ENCODE measurements at places on chromosomes 16 and 17. TPM values are rescaled to one million over a fixed set of nuclear protein-coding genes. Genes with fewer than 3 reads are reported as not detected.

DNA sequence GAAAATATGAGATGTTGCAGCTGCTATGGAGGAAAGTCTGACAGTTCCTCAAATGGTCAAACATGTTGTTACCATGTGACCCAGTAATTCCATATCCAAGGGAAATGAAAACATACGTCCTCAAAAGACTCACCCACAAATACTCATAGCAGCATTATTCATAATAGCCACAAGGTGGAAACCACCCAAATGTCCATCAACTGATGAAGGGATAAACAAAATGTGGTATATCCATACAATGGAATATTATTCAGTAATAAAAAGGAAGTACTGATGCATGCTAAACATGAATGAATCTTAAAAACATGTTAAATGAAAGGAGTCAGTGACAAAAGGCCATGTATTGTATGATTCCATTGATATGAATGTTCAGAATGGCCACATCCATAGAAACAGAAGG lies 140.2 kb downstream of the PITPNC1 start:
- no peak for DNase-seq

GRCh38 chr16:67922740-67923139 lies 8.9 kb downstream of the CTRL start:
- DNase-seq: no peak

DNA sequence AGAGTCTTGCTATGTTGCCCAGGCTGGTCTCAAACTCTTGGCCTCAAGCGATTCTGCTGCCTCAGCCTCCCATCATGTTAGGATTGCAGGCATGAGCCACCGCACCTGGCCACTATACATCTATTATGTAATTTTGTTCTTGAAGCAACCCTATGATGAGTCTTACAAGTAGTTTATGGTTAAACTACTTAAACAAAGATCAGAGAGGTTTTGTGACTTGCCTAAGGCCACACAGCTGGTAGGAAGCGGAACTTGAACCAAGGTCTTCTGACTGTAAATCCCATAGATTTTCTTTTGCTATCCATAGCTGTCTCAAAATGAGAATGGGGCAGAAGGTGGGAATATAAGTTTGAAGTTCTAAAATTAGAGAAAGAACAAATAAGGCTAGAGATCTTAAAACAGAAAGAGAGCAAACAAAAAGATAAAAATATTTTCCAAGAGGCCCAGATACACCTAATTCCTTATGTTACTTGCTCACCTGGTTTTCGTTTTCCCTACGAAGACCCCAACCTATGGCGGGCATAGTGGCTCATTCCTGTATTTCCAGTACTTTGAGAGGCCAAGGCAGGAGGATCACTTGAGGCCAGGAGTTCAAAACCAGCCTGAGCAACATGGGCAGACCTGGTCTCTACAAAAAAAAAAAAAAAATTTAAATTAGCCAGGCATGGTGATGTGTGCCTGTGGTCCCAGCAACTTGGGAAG lies 32.4 kb downstream of the VWA3A start:
- no peak for DNase-seq

- no peak for DNase-seq
These were observed 145.9 kb downstream of the CDH8 start for GRCh38 chr16:61890386-61890785.

DNA sequence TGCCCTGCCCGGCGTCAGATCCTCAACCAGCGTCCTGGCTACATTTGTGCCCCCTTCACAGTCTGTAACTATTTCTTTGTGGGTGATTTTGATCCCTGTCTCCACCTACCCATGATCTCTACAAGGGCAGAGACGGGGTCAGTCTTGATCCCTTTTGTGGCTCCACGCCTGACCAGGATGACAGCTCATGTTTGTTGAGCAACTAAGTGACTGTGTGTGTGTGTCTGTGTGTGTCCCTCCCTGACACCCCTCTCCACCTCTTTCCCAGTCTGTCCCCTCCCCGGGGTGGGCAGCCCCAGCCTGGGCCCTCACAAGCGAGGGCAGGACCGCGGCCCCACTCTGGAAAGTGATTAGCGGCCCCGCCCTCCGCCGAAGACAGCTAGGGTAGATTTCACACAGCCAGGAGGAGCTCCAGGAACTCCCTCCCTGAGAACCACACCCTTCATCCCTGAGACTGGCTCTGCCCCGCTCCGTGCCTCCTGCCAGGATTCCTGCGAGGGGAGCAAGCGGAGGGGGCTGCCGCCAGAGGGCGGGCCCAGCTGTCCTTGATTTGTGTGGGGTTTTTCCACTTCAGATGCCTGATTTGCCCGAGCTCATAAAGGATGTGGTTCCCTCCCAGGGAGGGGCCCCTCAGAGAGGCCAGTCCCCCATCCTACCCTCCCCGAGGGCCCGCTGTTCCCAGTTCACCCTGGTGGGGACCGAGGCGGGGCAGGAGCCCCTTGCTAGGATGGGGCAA lies 5.3 kb upstream of the HS3ST6 start:
- no peak for DNase-seq

GRCh38 chr17:75925103-75925502 lies 15.7 kb downstream of the FBF1 start:
- DNase-seq: no peak

- DNase-seq: peak; percentile 80
These were observed 7.3 kb downstream of the FMNL1 start for GRCh38 chr17:45228763-45229539.

DNA sequence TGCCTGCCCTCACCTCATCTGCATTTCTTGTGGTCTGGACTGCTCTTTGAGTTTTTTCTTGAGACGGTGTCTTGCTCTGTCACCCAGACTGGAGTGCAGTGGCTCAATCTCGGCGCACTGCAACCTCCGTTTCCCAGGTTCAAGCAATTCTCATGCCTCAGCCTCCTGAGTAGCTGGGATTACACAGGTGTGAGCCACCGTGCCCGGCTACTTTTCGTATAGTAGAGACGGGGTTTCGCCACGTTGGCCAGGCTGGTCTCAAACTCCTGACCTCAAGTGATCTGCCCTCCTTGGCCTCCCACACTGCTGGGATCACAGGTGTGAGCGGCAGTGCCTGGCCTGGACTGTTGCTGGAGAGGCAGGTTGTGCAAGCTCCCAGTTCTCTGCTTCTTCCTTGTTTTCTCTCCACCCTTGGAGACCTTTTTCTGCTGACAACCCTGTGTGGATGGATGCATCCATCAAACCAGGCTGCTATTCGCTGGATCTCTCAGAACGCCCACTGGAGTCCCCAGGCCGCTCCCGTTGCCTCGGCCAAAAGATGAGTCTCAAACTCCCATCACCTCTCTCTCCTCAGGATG lies 22.7 kb upstream of the DBNDD1 start:
- DNase-seq: no peak

DNA sequence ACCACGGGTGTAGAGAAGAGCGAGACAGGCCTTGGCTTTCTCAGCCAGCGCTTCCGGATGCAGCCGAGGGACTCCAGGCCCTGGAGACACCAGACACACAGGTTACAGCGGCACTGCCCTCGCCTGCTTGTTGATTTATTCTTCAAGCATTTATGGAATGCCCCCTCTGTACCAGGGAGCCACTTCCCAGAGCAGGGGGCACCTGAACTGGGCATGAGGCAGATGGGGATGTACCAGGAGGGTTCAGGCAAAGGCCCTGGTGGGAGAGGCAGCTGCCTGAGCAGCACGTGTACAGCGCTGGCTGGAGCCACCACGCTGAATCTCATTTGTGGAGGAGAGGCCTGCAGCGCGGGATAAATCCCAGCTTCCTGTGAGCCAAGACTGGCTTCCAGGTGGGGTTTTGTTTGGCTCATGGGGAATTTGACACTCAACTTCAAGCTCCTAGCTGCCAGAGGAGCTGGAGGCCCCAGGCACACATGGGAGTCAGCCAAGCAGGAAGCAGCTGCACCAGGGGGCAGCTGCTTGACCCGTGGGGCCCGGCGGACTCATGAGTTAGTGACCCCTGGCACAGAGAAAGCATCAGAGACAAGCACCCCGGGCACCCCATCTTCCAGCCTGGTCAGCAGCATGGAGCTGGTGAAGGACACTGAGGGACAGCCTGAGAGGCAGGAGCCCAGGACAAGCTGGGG lies 59.7 kb downstream of the IL21R start:
- DNase-seq: no peak

DNA sequence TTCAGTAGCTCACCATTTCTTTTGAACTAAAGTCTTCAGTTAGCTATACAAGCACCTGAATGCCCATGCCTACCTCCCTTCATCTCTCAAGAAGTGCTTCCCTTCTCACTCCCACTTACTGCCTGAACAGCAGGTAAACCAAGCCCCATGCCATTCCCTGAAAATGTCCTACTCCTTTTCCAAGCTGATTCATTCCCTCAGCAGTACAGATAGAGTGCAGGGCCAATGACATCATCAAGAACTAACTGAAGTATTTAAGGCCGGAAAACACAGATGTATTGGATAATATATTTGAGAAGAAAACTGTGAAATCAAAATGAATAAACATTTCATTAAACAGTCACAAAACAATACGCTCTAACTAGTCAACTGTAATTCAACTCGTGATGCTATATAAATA lies 478.8 kb upstream of the CDH11 start:
- DNase-seq: no peak

DNA sequence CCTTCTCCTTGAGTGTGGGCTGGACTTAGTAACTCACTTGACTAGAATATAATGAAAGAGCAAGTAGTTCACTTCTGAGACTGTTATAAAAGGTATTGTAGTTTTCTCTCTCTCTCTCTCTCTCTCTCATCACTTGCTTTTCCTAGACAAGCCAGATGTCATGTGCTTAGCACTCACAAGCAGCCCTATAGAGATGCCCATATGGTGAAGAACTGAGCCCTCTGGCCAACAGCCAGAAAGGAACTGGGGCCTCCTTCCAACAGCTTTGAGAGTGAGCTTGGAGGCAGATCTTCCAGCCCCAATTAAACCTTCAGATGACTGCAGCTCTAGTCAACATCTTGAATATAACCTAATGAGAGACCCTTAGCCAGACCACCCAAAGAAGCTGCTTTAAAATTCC lies 440.5 kb downstream of the GRIN2A start:
- DNase-seq: no peak

DNA sequence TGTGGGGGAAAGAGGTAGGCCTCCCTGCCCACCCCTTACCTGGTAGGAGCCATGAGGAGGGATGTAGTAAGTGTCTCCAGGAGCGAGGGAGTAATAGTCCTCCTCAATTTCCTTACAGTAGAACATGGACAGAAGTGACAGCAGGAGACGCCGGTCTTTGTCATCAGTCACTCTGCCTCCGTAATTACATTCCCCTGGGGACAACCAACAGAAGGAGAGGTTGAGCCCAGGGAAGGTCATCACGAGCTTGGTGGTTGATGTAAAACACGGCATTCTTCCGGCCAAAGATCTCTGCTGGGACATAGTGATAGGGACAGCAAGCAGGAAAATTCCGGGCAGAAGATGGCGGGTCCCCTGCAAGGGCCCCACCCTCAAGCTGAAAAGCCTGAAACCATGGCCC lies 47.9 kb downstream of the LYRM1 start:
- no peak for DNase-seq

GRCh38 chr17:11511696-11512095 lies 86.6 kb upstream of the DNAH9 start:
- no peak for DNase-seq

DNA sequence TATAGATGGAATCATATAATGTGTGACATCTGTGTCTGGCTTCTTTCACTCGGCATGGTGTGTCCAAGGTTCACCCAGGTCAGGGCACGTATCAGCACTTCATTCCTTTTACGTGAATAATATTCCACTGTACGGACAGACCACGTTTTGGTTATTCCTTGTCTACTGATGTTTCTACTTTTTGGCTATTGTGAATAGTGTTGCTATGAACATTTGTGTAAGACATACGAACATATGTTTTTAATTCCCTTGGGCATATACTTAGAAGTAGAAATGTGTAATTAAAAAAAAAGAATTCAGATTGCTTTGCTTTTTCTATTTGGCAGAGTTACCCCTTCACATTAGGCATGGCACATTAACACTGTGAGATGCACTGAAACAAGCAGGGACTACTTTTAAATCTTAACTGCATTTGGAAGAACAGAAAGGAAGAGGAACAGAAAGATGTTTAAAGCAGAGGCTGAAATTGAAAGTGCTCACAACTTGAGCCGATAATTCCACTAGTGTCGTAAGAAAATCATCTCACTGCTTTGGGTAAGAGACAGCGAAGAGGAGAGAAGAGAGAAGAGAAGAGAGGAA lies 105.3 kb downstream of the VPS53 start:
- no peak for DNase-seq

DNA sequence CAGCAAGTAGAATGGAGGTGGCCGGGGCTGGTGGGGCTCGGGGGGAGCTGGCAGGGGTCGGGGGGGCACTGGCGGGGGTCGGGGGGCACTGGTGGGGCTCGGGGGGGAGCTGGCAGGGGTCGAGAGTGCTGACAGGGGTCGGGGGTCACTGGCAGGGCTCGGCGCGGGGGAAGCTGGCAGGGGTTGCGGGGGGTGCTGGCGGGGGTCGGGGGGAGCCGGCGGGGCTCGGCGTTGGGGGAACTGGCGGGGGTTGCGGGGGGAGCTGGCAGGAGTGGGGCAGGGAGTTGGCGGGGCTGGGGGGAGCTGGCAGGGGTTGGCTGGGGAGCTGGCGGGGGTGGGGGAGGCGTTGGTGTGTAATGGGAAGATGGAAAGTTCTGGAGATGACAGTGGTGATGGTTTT lies 25.1 kb downstream of the CCDC57 start:
- no peak for DNase-seq

DNA sequence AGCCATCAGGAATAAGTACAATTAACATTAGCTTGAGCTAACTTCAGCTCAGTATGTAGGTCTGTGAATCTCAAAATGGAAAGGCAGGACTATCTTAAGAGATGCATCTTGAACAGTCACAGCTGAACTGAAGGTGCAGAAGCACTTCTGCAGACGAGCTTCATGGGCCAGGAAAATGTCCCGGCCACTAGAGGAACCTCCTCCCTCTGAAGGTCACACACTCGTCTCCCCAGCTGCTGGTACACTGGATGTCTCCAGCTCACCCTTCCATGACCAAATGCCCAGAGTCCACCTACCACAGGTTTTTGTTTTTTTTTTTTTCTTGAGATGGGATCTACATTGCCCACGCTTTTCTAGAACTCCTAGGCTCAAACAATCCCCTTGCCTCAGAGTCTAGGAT lies 33.2 kb downstream of the WDR59 start:
- no peak for DNase-seq

DNA sequence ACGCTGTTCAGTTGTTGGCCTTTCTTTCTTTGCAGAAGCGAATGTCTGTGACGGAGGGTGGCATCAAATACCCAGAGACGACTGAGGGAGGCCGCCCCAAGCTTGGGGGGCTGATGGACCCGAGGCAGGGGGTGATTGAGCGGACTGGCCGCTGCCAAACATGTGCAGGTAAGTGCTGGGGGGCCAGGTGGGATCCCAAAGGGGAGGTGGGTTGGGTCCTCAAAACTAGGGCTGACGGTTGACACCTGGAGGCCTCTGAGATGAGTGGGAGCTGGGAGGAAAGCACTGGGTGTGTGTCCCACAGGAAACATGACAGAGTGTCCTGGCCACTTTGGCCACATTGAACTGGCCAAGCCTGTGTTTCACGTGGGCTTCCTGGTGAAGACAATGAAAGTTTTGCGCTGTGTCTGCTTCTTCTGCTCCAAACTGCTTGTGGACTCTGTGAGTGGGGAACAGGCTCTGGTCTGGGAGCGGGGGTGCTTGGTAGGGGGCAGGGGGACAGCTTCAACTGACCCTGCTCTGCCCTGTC lies 11.8 kb downstream of the POLR2A start:
- DNase-seq: no peak

Gene PHKB
- total RNA-seq: 112 TPM

Gene LAT
- 1.4 TPM for total RNA-seq

Gene OR1A1
- total RNA-seq: not detected

Gene MYH11
- total RNA-seq: 24.7 TPM

Gene CNGB1
- total RNA-seq: not detected

Gene HSD11B2
- total RNA-seq: 1.7 TPM

Gene C1QTNF1
- 438 TPM for total RNA-seq

Gene CLEC19A
- total RNA-seq: not detected

Measured in omental fat pad (tissue), 4 donors.